Mesendoderm (in vitro differentiated cells): ENCODE measurements at places on chromosomes 4 and X.

- DNase-seq = no peak
Observed at GRCh38 chr4:144564358-144564757, 81.6 kb upstream of the HHIP start.

- DNase-seq = no peak
Observed at GRCh38 chr4:39470402-39470801, 11.5 kb downstream of the LIAS start.

- DNase-seq = peak; percentile 18
Observed at GRCh38 chr4:42547805-42548204, 109.1 kb downstream of the ATP8A1 start.

GRCh38 chrX:145630806-145631435, 186.7 kb upstream of the SLITRK2 start:
- DNase-seq = no peak

DNA sequence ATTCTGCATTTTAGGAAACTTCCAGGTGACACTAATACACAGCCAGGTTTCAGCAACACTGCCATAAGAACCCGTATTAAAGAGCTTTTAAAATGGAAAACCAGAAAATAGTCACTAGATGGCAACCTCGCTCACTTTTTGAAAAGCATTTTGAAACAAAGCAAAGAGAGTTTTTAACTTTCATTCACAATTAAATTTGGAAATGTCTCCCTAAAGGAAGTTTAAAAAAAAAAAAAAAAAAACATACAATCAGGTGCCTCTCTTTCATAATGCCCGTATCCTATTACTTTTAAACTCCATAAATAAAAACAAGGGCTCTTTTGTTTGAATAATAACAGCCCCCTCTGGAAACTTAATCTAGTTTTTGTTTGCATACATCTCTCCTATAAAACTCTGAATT, 20.3 kb downstream of the MEPE start:
- peak; percentile 72 for DNase-seq

DNA sequence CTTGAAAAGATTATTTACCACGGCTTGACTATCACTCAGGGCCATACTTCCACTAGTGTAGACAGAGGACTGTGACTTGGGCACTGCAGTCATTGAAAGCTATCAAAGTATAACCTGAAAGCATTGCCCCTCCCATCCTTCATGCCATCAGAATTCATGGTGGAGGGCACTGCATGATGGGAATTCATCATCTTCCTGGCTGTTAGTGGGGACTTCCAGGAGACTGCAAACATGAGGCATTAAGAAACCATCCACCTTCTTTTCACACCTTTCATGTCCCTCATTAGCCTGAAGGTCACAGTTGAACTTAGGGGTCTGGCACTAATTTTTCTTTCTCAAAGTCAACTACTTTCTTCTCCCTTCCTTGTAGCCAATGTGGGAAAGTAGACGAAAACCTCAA, 25.8 kb downstream of the VSIG4 start:
- no peak for DNase-seq

DNA sequence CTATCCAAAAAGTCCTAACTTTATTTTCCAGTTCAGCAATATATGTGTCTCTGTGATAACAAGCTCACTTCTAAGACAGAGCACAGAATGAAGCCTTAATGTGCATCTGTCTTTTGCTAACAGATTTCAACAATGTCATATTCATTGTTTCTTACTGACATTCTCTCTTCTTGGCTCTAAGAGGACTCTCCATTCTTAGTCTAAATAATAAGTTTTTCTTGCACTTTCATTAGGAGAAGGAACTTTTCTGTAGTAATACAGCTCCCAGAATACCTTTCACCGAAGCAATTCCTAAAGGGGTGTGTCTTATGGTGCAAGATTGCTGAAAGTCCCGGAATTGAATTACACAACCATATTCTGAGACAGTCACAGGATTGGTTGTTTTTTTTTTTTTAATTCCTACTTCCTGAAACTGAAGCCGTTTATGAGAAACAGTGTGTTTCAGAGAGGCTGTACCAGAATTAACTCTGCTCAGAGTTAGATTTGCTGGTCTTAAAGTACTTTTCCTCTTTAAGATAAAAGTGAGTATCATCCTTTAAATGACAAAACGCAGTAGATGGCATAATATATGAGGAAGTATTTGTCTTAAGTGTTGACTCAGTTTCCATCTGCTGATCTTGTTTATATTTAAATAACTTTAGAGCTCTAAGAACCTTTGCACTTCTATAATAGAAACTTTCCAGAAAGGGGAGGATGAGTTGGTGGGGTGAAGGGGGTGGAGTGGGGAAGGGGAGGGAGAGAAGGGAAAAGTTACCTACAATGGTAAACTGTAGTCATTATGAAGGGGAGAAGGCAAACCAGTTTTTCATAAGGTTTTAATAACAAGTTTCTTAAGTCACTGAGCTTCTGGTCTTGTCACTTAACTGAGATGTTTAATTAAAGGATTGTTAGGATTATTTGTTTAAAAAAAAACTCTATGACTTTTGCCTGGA, at the start of gene ALPK1:
Gene ALPK1, plus strand, starts transcription at position 421 of the 932 bp plus-strand sequence.
- no peak for DNase-seq

DNA sequence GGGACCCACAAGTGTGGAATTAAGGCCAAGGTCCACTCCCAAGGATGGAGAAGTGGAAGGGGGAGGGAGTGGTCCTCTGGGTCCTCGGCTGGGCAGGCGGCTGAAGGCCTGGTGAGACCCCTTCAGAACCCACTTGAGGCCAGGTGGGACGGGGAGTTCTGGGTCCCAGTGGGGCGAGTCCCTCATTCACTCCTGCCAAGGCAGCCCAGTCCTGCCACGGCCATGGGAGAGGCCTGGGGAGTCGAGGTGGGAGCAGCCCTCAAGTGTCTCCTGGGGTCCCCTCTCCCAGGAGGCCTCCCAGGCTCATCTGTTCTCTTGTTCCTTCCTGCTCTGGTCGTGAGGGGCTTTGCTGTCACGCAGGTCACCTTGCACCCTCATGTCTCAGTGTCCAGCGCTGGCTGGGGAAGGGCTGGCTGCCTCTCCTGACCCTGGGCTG, 6.1 kb upstream of the SH3BP2 start:
- DNase-seq = no peak

- peak; percentile 78 for DNase-seq
Observed at GRCh38 chr4:141041021-141041476, 92.2 kb downstream of the RNF150 start.

DNA sequence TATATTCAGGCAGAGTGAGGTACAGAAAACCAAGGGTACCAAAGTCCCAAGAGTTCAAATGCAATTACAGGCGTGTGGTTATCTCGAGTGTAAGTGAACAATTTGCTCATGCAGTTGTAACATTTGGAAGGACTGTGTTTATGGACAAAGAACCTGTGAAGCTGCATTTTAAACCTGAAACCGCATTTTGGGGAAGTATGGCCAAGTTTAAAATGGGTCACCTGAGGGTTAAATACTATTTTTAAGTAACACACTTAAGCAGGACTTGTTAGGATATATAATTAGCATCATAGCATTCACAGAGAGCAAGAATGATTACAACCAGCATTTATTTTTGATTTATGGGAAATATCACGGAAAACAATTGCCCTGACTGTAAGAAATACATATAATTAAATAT, 79.1 kb upstream of the LCORL start:
- DNase-seq = no peak

DNA sequence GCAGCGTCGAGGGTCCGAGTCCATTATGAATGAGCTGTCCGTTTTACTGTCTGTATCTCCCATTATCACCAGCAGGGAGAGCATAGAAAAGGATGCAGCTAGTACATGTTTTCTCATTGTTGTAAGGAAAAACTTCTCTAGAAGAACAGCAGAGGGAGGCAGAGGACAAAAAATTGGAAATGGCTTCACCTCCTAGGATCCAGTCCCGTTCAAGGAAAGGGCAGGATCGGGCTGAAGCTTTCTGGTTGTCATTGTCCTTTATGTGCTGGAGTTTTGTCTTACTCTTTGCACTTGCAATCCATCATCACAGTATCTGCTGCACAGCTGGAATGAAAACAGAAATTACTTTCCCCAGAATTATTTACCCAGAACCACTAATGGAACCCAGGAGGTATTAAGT, 14.7 kb downstream of the NDP start:
- peak; percentile 86 for DNase-seq

GRCh38 chrX:46308110-46308509, 237.1 kb downstream of the ZNF674 start:
- no peak for DNase-seq

GRCh38 chr4:75135068-75135825, 202.3 kb downstream of the PARM1 start:
- DNase-seq = no peak

DNA sequence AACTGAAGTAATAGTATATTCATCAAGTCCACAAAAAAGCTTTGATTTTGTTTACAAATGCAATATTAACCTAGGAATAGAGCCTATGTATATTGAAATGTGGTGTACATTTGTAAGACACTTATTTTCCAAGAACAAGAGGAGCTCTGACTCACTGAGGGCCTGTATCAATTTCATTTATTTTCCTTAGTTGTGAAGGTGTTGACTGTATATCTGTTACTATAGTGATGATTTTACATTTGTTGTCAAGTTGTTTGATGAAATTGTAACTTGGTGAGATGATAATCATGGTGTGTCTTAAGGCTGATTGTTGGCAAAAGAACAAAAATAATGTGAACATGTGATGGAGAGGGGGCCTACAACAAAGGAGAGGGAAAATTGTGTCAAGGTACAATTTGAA, 274.9 kb upstream of the TEX13A start:
- DNase-seq = no peak

DNA sequence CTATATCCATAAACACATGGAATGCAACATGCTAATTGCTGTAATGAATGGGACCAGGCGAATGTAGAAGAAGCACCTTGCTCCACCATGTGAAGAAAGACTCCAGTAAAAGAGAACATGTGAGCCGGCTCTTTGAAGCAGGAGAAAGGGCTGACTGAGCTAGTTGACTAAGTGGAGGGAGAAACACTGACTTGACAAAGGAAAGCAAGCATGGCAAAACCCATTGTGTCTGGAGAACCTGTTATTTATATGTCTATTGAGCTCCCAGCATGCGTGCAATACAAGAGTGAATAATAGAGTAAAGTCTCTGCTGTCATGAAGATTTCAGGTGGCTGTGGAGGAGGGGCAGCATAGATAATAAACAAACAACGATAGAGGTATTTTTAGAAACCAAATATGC, 559.9 kb downstream of the RAB28 start:
- no peak for DNase-seq

- no peak for DNase-seq
Observed at GRCh38 chr4:79886021-79886420, 187.0 kb downstream of the ANTXR2 start.

GRCh38 chr4:163666332-163666873, 171.9 kb downstream of the TMA16 start:
- no peak for DNase-seq

DNA sequence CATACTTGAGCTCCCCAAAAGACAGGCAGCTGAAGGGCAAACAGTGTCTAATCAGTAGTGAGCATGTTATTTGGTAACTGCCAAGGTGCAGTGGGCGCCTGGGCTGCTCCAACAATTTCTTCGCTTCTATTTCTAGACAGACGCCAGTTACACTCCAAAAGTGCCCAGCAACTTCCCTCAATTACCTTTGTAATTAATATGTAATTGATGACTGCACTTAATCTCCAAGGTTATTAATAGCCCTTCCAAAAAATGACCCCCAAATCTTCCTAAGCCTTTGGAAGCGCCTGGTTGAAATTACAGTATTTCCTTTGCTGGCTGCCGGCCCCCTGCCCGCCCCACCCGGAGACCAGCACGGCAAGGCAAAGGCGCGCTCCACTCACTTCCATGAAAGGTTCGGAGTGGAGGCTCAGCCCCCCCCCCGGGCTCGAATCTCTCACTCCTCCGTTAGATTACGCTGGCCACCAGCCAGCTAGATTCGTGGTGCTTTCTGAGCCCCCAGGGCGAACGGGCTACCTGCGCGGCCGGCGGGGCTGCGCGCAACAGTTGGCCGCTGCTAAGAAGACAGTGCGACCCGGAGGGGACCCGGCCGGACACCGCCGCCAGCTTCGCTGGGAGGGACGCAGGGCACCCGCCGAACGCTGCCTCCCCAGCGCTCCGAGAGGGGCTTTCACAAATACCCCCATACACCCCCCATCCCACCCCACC, 1.9 kb downstream of the GPC4 start:
- no peak for DNase-seq

DNA sequence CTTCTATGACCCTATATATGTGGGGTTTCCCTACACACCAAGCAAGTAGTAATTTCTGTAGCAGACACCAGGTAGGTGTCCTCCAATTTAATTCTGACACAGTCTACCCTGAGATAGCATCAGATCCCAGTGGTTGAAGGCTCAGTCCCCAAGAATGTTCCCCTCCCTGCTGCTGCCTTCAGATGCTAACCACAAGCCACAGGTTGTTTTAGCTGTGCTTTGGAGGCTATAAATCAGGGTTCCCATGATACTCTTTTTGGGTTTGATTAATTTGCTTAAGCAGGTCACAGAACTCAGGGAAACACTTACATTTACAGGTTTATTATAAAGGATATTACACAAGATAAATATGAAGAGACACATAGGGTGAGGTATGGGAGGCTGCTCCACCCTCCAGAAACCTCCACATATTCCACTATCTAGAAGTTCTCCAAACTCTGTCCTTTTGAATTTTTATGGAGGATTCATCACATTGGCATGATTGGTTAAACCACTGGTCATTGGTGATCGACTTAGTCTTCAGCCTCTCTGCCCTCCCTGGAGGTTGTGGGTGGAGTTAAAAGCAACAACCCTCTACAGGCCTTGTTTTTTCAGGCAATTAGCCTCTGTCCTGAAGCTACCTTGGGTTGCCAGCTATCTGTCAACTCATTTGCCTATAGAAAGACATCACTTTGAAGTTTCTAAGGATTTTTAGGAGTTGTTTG, 50.8 kb downstream of the GRIA2 start:
- DNase-seq = peak; percentile 4

DNA sequence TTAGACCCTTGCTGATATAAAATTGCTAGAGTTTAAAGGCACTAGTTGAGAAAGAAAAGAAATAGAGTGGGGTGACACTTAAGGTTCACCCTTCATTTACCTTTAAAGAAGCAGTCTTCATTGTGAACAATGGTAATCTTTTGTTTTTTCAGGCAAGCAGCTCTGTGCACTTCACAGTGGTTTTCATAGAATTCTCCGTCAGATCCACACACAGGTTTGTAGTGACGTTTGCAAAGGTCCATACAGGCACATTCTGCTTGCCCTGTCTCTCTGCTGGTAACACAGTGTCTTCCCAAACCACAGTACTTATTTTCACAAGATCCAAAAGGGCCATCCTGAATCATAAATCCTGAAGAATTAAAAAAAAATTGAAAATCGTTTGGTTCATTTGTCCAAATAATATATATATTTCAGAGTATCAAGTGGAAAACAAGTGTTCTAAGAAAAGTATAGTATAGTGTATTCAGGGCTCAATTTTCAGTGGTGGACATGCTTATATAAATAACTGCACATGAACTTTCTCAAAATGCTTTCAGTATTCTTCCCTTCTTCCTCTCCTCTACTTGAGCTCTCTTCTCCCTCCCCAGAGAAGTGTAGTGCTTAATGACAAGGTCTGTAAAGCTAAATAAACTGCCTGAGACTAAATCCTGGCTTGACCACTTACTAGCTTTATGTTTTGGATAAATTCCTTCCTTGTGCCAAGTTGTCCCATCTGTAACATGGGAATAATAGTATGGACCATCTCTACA, 243.3 kb downstream of the FSTL5 start:
- no peak for DNase-seq
